ENCODE measurements at places on chromosomes 12 and 14.

- no peak for DNase-seq
These were observed 393.7 kb downstream of the SOX5 start for GRCh38 chr12:23555825-23556207.

- no peak for DNase-seq
These were observed 117.2 kb downstream of the RFLNA start for GRCh38 chr12:124411953-124412645.

DNA sequence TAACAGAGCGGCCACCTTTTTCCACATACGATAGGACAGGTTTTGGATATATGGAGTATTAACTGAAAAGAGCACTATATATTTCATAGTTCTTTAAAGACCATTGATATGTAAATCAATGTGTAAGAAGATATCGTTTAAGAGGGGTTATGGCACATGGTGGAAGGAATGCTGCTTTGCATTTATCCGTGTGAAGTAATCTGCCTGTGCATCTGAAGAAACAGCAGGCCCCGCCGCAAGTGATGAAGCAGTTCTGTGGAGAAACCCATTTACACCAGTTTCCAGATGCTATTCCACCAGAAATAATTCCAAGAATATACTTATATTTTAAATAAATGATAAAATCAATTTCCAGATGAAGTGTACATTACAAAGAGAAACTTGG is 72.4 kb downstream of the BICD1 start:
- no peak for DNase-seq

DNA sequence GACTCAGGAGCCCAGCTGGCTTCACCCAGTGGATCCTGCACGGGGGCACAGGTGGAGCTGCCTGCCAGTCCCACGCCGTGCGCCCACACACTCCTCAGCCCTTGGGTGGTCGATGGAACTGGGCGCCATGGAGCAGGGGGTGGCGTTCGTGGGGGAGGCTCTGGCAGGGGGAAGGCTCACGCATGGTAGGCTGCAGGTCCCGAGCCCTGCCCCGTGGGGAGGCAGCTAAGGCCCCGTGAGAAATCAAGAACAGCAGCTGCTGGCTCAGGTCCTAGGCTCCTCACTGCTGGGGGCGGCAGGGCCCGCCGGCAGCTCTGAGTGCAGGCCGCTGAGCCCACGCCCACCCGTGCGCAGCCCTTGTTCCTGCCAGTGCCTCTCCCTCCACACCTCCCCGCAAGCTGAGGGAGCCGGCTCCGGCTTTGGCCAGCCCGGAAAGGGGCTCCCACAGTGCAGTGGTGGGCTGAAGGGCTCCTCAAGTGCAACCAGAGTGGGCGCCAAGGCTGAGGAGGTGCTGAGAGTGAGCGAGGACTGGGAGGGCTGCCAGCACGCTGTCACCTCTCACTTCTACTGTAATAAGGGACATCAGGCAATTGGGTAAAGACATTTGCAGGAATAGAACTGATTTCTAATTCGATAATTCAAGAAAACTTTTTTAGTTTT is 115.4 kb downstream of the TMTC2 start:
- DNase-seq: no peak

- DNase-seq: no peak
These were observed 159.3 kb downstream of the SLCO1B3 start for GRCh38 chr12:20969766-20970165.
